ENCODE measurements at places on chromosomes 3 and 15. TPM values are rescaled to one million over a fixed set of nuclear protein-coding genes. Genes with fewer than 3 reads are reported as not detected.

GRCh38 chr3:150292891-150293290, 115.2 kb upstream of the TSC22D2 start:
- no peak overlapping the region for H3K4me3 ChIP-seq
- H3K27me3 ChIP-seq = no peaks in the 10 kb centered on the region
- no peaks in the 10 kb centered on the region for H3K4me1 ChIP-seq
- no peak overlapping the region for H3K27ac ChIP-seq
- no peak for DNase-seq

- no peaks in the 10 kb centered on the region for H3K27me3 ChIP-seq
- H3K27ac ChIP-seq = no peak overlapping the region
- no peaks in the 10 kb centered on the region for H3K36me3 ChIP-seq
- H3K4me1 ChIP-seq = no peaks in the 10 kb centered on the region
- DNase-seq = no peak
- no peak overlapping the region for H3K4me3 ChIP-seq
Measured at GRCh38 chr3:104519068-104519467, 847.6 kb upstream of the ALCAM start.

DNA sequence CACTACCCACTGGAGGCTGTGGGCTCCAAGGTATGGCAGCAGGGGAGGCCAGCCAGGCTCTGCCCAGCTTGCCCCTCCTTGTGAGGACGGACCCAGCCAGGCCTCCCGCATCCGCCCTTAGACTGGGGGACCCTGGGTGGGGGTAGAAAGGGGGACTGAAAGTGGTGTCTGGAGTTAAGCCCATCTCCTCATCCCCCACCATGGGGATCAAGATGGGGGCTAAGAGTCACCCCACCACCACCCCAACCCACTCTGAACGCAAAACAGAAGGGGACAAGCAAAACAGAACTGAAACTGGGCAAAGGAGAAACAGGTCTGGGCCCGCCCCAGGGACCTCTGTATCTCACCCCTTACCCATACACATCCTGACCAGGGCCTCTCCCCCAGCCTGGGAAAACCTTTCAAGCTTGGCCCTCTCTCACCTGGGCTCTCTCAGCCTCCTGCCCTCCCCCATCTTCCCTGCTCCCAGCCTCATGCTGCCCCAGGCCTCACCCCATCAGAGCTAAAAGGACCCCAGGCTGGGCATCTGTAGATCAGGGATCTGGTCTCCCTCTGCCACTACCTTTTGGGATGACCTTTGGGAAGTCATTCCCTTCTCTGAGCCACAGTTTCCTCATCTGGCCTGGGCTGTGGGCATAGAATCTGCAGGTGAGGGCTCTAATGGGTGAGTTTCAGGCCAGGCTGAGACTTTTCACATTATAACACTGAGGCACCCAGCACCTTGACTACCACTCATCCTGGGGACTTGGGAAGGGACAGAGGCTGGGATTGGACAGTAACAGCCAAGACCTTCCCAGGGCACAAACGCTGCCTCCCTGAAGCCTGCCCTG, 30.0 kb upstream of the CYP11A1 start:
- H3K4me3 ChIP-seq = no peak overlapping the region
- no peaks in the 10 kb centered on the region for H3K4me1 ChIP-seq
- H3K27ac ChIP-seq = no peak overlapping the region

DNA sequence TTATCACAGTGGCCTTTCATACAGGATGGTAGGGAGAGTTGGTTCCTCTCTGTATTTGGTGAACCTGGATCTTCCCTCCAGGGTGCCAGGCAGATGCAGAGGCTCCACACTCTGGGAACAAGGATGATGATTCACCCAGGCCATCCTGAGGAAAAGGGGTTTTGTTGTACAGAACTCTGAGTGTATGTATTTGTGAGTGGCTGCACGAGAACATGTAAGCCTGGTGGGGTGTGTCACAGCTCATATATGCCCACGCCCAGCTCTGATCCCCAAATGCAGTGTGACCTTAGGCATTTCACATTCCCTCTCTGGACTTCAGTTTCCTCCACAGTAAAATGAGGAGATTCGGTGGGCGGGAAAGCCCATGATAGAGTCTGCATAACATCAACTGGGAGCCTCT, 11.6 kb upstream of the CILP start:
- H3K27ac ChIP-seq = no peak overlapping the region
- no peaks in the 10 kb centered on the region for H3K36me3 ChIP-seq
- H3K4me3 ChIP-seq = no peak overlapping the region
- H3K27me3 ChIP-seq = no peaks in the 10 kb centered on the region

DNA sequence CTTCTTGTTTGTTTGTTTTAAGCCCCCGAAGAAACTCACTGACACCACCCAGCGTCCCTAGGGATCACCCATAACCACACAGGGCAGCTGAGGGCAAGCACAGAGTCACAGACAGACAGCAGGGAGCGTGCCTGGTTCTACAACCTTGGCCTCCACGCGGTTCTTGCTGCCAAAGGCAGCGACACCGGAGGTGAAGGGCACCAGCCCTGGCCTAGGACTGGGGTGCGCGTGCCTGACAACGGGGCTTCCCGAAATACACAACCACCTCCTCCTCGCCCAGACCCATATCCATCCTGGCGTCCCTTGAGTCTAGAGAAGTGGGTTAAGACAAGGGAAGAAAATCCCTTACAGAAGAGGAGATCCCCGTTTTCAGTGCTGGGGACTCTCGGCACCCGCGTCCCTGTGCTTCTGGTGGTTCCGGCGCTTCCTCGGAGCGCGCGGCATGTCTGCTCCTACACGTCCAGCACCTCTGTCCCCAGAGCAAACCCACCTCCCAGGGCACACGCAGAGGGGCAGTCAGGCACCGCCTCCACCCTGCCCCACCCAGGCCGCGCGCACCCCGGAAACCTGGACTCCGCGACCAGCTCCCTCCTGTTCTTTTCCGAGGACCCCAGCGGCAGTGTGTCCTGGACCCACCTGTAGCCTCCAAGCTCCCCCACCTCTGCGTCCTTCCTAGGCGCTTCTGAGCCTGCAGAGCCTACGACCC, 911 bp downstream of the RFTN1 start:
- peak; percentile 81 for DNase-seq
- H3K4me1 ChIP-seq = peaks cover 88% of the 10 kb centered on the region
- no peaks in the 10 kb centered on the region for H3K27me3 ChIP-seq
- peak overlapping the region; percentile 93 for H3K27ac ChIP-seq

DNA sequence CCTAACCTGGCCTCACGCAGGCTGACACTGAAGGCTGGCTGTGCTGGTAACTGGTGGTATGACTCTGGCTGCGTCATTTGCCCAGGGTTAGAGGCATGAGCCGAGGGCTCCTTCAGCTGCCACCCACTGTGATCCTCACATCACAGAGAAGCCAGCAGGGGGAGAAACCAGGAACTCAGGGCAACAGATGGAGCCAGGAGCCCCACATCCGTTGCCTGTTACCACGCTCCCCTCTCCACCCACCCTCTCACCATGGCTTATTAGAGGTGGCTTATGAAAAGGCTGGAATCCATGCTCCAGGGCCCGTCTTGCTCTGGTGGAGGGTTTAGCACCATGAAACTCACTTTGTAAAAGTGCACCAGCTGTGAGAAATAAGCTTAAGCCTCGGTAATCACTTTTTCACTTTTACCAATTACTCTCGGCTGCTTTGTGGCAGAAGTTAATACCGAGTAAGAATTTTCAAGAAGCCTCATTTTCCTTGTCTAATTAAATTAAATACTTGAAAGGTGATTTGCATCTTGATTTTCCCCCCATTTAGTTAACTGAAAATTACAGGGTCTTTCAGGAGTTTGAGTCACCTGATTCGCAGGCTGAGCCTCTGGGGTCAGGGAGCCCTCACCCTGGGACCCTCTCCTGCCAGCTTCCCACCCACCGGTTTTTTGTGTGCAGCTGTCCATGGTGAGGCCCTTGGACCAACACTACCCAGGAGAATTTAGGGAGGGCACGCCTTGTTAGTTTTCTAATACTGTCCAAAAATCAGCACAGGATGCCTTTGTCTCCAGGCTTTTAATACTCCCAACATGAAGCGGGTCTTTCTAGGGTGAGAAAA, 60.9 kb downstream of the ASB7 start:
- H3K4me1 ChIP-seq = no peaks in the 10 kb centered on the region
- no peaks in the 10 kb centered on the region for H3K27me3 ChIP-seq
- H3K27ac ChIP-seq = no peak overlapping the region
- DNase-seq = no peak

DNA sequence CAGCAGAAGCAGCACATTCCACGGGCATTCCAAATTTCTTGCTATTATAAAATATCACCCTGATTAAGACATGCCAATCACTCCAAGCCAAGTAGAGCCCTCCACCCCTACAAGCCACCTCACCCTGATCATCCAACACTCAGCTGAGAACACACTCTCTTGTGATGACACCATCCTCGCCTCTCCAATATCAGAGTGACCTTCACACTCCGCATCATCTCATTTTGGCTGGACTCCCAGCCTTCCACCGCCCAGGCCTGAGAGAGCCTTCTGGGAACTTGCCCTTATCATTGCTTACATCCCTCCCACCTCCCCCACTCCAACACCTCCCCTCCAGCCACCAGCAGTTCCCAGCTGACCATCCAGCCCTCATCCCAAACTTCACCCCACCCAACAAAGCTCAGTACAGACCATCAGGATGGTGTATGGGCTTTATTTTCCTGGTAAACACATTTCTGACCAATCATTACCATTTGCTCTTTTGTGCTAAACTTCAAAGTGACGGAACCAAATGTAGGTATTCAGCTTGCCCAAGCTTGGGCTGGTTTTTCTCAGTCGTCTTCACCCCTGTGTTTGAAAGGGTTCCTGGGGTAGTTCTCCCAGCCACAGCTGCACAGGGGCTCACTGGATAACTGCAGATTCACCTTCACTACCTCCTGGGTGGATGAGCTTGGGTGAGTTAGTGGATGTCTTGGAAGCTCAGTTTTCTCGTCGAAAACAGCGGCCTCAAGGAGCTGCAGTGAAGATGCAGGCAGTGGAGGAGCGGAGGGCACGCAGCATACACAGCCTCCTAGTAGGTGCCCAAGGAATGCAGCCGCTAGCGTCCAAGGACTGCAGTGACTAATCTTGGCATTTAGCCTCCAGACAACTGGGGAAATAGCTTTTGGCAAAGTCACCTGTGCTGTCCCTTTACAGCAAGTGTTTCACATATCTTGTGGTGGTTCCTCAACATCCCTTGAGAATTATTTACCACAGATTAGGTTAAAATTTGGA, 115.1 kb downstream of the LIPC start:
- H3K27me3 ChIP-seq = no peaks in the 10 kb centered on the region
- H3K27ac ChIP-seq = peak overlapping the region; percentile 83
- H3K4me3 ChIP-seq = no peak overlapping the region
- H3K36me3 ChIP-seq = no peaks in the 10 kb centered on the region

GRCh38 chr3:65343736-65344135, 655.9 kb upstream of the ADAMTS9 start:
- H3K27ac ChIP-seq = no peak overlapping the region
- no peak for DNase-seq
- no peak overlapping the region for H3K4me3 ChIP-seq
- H3K36me3 ChIP-seq = no peaks in the 10 kb centered on the region

- H3K4me1 ChIP-seq = peaks cover 51% of the 10 kb centered on the region
- no peaks in the 10 kb centered on the region for H3K27me3 ChIP-seq
- H3K36me3 ChIP-seq = peaks cover 15% of the 10 kb centered on the region
- H3K4me3 ChIP-seq = no peak overlapping the region
- no peak overlapping the region for H3K27ac ChIP-seq
Measured at GRCh38 chr3:15300323-15301078, 31.9 kb downstream of the SH3BP5 start.

- H3K27me3 ChIP-seq = no peaks in the 10 kb centered on the region
- H3K36me3 ChIP-seq = no peaks in the 10 kb centered on the region
- no peak for DNase-seq
- H3K27ac ChIP-seq = no peak overlapping the region
- no peaks in the 10 kb centered on the region for H3K4me1 ChIP-seq
Measured at GRCh38 chr15:28901587-28901980, 15.8 kb downstream of the APBA2 start.

GRCh38 chr15:63610209-63610841, 13.1 kb downstream of the FBXL22 start:
- DNase-seq = peak; percentile 47
- H3K36me3 ChIP-seq = peaks cover 86% of the 10 kb centered on the region
- H3K27me3 ChIP-seq = no peaks in the 10 kb centered on the region
- H3K4me1 ChIP-seq = peaks cover 9% of the 10 kb centered on the region
- H3K4me3 ChIP-seq = no peak overlapping the region

GRCh38 chr3:3998140-3998922, 199.1 kb downstream of the LRRN1 start:
- no peak overlapping the region for H3K4me3 ChIP-seq
- H3K27me3 ChIP-seq = no peaks in the 10 kb centered on the region
- H3K36me3 ChIP-seq = no peaks in the 10 kb centered on the region
- H3K4me1 ChIP-seq = no peaks in the 10 kb centered on the region
- no peak overlapping the region for H3K27ac ChIP-seq

DNA sequence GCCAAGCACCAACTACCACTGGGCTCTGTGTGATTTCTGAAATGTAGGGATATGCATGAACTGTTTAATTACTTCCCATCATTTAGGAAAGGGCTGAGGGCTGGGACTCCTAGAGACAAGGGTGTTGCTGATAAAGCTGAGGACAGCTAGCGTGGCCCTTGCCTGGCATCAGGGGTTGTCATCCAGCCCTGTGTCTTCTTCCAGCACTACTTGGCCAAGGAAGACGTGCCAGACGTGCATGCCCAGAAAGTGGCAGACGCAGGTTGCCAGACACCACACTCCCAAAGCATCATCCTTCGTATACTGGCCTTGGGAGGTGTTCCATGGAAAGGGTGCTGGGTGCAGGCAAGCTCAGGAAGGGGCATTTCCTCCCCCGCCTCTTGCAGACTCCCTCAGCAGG, 64.8 kb downstream of the LRIG1 start:
- DNase-seq = no peak
- no peak overlapping the region for H3K4me3 ChIP-seq
- no peaks in the 10 kb centered on the region for H3K36me3 ChIP-seq
- peaks cover 90% of the 10 kb centered on the region for H3K4me1 ChIP-seq
- H3K27ac ChIP-seq = no peak overlapping the region

The CCNDBP1 gene
- total RNA-seq = 56.3 TPM

The CASR gene
- not detected for total RNA-seq

The NDN gene
- 50.6 TPM for total RNA-seq

The RAMAC gene
- 16.1 TPM for total RNA-seq

The UBAP1L gene
- 1.3 TPM for total RNA-seq

The APOD gene
- 167 TPM for total RNA-seq

The KBTBD13 gene
- total RNA-seq = 7.7 TPM

The ZNF717 gene
- 13.1 TPM for total RNA-seq
